ENCODE measurements at places on chromosomes 13 and 19. TPM values are rescaled to one million over a fixed set of nuclear protein-coding genes. Genes with fewer than 3 reads are reported as not detected.

Gene LILRB1
- 0.48 TPM for polyA plus RNA-seq

Gene SLC25A41
- polyA plus RNA-seq = 1.1 TPM

Gene TEKTIP1
- 1.9 TPM for polyA plus RNA-seq

Gene CYP4F8
- polyA plus RNA-seq = not detected

Gene ERICH4
- polyA plus RNA-seq = not detected

Gene ZNF665
- polyA plus RNA-seq = 4.5 TPM

Gene NAPA
- polyA plus RNA-seq = 248 TPM

Gene FPR1
- polyA plus RNA-seq = 3.1 TPM

Gene KLF16
- 22.6 TPM for polyA plus RNA-seq

Gene TRIP10
- polyA plus RNA-seq = 24.1 TPM

Gene LRG1
- polyA plus RNA-seq = 0.14 TPM

Gene IGFL4
- 0.27 TPM for polyA plus RNA-seq

Gene BICRA
- 15.7 TPM for polyA plus RNA-seq

Gene ATXN8OS
- polyA plus RNA-seq = not detected

Gene SBNO2
- polyA plus RNA-seq = 26.9 TPM

Gene SHD
- 207 TPM for polyA plus RNA-seq

Gene TTC9B
- 25.0 TPM for polyA plus RNA-seq

Gene S1PR5
- 19.0 TPM for polyA plus RNA-seq

Gene PEX11G
- polyA plus RNA-seq = 8.9 TPM

Gene DDX49
- 76.8 TPM for polyA plus RNA-seq

Gene C19orf18
- 0.53 TPM for polyA plus RNA-seq

Gene NUFIP1
- 2.8 TPM for polyA plus RNA-seq

Gene CEACAM4
- polyA plus RNA-seq = not detected

Gene ANKLE1
- 0.42 TPM for polyA plus RNA-seq

Gene ELANE
- polyA plus RNA-seq = not detected

Gene URAD
- not detected for polyA plus RNA-seq

Gene LGI4
- 29.2 TPM for polyA plus RNA-seq

Gene CABP5
- polyA plus RNA-seq = not detected

Gene KANK3
- 3.2 TPM for polyA plus RNA-seq

Gene ZNF536
- polyA plus RNA-seq = 36.2 TPM

Gene CEACAM7
- polyA plus RNA-seq = 0.22 TPM

Gene OR4F17
- polyA plus RNA-seq = not detected

Gene TEX101
- 1.3 TPM for polyA plus RNA-seq

Gene FAM216B
- not detected for polyA plus RNA-seq

All from brain (organoid and tissue), 16 donors.